ENCODE measurements at places on chromosomes 3 and 15.

DNA sequence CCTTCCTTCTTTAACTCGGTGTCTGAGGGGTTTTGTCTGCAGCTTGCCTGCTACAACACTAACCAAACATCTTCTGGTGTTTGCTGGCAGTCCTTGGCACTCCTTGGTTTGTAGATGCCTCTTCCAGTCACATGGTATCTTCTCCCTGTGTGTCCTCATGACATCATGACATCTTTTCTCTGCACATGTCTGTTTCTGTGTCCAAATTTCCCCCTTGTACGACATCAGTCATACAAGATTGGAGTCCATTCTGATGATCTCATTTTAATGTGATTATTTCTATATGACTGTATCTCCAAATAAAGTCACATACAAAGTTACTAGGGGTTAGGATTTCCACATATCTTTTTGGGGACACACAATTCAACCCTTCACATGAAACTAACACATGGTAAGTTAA, 152.3 kb upstream of the LRRN1 start:
- no peak for DNase-seq

DNA sequence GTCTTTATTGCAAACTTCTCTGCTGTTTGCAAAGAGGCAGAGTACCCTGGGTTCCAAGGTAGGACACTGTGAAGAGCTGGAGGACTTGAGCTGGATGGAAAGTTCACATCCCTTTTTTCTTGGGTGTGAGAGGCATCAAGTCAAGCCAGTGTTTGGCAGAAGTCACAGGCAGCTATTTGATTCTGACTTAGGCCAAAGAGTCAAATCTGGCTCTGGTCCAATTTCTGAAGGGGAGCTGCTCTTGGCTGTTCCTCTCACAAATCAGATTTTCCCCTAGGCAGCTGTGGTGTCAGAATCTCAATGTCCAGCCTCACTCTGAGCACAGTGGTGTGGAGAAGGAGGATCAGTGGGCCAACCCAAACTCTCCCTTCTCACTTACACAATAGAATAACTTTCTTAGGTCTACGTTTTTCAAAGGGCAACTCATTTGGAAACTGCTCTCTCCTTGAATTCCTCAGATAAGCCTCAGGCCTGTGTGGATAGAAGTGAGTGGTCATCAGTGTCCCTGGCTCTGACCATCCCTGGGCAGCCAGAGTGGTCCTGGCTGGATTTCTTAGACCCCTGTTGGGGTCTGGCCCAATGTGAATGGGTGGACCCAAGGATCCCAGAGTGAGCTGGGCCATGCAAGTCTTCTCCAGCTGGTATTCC, 18.2 kb upstream of the AMOTL2 start:
- no peak for DNase-seq

DNA sequence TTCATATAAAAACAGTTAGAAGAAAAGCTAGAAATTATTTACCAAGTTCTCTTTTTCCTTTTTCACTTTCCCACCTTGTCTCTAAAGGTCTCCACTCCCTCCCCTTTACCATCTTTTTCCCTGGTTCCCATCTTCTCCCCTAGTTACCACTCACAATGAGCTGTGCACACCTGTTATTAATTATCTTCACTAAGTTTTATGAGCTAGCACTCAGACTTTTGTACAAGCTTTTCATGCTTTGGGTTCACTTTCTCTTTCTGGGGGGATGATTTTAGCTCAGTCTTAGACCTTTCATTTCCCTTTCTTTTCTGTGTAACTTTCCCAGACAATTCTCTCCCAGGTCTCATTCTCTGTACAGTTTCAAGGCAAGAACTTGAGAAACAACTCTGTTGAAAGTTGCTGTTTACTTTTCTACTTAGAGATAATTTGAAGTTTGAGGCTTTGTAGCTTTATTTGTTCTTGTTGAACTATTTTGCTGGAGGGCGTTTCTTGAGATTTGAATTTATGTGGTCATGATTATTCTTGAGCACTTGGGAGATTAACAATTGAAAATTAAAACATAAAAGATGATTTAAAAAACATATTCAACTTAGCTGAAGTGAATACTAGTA, 24.0 kb upstream of the AADAC start:
- no peak for DNase-seq

GRCh38 chr3:195849322-195850074, 37.8 kb upstream of the MUC4 start:
- DNase-seq: no peak

Data from DMS153 (cell line).